DMS53 (cell line): ENCODE measurements at places on chromosomes 2 and 18.
A peak's percentile ranks its signal among the peaks of the same experiment; 100 is the strongest.

GRCh38 chr2:96907115-96908041 is 37.5 kb upstream of the SEMA4C start:
- DNase-seq, result no peak

GRCh38 chr18:65721619-65722018 is 29.2 kb upstream of the CDH7 start:
- no peak for DNase-seq

GRCh38 chr18:58309099-58309498 is 265.1 kb downstream of the NEDD4L start:
- DNase-seq, result no peak

DNA sequence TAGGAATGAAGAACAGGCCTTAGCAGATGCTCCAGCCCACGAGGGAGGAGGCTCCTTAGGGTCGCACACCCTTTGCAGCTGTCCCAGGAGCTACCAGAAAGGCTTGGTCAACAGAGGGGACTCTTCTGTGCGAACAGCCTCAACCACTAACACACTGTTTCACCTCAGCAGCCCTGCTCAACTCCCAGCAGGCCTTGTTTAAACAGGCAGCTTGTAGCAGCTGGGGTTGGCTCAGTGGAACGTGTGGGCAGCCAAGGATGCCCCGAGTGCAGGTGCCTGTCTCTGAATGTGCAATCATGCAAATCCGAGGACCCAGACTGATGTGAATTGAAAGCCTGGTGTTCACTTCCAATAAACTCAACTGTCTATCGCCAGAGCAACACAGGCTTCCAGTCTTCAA is 88.7 kb upstream of the CXCR4 start:
- DNase-seq, result peak; percentile 47

- no peak for DNase-seq
Observed at GRCh38 chr2:1881502-1881901, 137.2 kb upstream of the PXDN start.
